ENCODE measurements at places on chromosomes 2 and 18. TPM values are rescaled to one million over a fixed set of nuclear protein-coding genes. Genes with fewer than 3 reads are reported as not detected.

DNA sequence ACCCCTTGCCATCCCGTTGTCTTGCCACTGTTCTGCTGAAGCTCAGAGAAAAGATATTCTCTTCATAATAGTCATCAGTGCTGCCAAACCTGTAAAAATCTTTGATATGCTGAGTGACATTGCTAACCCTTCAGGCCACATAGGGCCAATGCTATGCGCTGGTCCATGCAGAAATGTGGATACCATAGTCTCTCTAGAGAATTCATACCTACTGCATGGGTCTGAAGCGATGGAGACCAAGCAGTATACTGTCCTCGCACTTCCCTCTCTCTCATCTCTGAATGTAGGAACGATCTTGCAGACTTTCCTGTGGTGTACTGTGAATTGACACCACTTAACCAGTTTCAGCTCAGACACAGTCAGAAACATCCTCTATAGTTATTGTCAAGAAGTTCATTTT lies 17.9 kb upstream of the ANKRD44 start:
- no peak overlapping the region for H3K27ac ChIP-seq
- H3K36me3 ChIP-seq, result no peaks in the 10 kb centered on the region
- H3K4me1 ChIP-seq, result no peaks in the 10 kb centered on the region
- no peak for DNase-seq
- H3K4me3 ChIP-seq, result no peak overlapping the region

DNA sequence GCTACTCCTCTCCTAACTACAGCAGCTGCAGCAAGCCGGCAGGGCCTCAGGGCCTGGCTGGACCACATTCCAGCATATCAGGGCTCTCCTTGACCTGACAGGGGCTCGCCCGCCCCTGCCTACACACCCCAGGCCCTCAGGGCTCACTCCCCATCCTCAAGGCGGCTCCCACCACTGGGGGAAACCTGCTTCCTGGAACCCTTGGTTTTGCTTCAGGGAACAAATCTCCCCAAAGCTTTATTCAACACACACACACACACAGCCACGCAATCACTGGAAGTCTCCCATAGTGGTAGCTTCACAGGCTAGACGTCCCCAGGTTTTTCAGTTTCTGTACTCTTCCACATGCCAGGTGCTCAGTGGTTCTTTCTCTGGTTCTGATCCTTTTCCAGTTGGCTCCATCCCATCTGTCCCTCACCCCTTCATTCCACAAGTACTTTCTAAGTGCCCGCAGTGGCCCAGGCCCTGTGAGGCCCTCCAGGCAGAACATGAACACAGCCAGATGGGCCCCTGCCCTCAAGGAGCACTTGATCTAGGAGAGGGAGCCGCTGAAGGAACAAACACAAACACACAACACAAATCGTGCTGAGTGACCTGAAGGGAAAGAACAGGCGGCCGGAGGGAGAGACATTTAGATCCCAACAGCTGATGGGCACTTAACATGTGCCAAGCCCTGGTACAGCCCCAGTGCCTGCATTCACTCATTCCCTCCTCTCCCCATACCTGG lies 51.1 kb downstream of the TNS1 start:
- no peaks in the 10 kb centered on the region for H3K36me3 ChIP-seq
- DNase-seq, result no peak
- H3K27me3 ChIP-seq, result no peaks in the 10 kb centered on the region
- peaks cover 22% of the 10 kb centered on the region for H3K4me1 ChIP-seq
- H3K27ac ChIP-seq, result peak overlapping the region; percentile 58
- H3K4me3 ChIP-seq, result no peak overlapping the region

- no peaks in the 10 kb centered on the region for H3K36me3 ChIP-seq
- peak overlapping the region; percentile 40 for H3K27ac ChIP-seq
- H3K27me3 ChIP-seq, result peaks cover 36% of the 10 kb centered on the region
- DNase-seq, result no peak
Measured at GRCh38 chr18:31498574-31499524, 872 bp downstream of the DSG2 start.

- peaks cover 7% of the 10 kb centered on the region for H3K27me3 ChIP-seq
- DNase-seq, result no peak
- peaks cover 6% of the 10 kb centered on the region for H3K4me1 ChIP-seq
- H3K27ac ChIP-seq, result no peak overlapping the region
- no peaks in the 10 kb centered on the region for H3K36me3 ChIP-seq
Measured at GRCh38 chr18:79508565-79509535, 113.1 kb downstream of the NFATC1 start.

DNA sequence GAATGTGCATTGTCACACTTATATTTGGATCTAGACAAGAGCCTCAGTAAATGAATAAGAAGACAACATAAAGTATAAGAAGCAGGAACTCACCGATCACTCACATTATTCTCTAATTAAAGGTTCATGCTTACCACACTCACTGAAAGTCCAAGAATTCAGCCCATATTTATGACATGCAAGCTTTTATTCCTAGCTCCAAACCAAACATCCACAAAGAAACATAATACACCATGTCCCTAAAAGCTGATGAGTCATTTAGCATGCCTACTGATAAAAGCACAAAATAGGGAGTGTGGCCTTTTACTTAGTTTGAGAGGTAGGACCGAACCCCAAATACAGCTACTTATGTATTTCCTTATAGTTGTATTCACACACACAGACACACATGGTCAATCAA lies 1094.6 kb upstream of the CDH2 start:
- DNase-seq, result no peak
- H3K36me3 ChIP-seq, result no peaks in the 10 kb centered on the region
- no peaks in the 10 kb centered on the region for H3K4me1 ChIP-seq

DNA sequence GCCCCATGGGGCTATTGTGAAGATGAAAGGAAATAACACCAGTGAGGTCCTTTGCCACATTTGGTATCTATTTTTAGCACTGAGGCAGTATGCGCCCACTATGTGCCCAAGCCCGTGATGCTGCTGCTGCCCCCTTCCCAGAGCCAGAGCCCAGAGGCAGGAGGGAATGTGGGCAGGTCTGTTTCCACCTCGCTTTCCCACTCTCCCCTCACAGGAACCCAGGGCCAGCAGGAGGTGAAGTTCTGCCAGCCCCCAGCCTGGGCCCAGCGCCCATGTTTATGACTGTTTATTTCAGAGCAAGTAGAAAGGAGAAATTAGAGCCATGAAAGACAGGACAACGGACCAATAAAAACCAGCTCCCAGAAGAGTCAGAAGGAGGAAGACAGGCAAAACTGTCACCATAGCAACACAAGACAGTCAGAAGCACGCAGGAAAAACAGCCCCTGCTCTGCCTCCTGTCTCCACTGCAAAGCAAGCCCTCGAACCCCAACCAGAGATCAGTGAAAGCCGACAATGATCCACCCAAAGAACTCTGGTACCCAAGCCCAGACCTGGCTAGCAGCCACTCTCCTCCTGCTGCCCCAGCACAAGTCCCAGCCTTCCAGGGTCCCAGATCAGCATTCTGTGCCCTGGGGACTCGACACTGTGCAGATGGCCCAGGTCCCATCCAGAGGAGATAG lies 1.4 kb downstream of the CYRIA start:
- DNase-seq, result peak; percentile 21
- no peak overlapping the region for H3K27ac ChIP-seq
- H3K4me1 ChIP-seq, result peaks cover 35% of the 10 kb centered on the region
- H3K4me3 ChIP-seq, result peak overlapping the region; percentile 86
- H3K27me3 ChIP-seq, result peaks cover 13% of the 10 kb centered on the region

DNA sequence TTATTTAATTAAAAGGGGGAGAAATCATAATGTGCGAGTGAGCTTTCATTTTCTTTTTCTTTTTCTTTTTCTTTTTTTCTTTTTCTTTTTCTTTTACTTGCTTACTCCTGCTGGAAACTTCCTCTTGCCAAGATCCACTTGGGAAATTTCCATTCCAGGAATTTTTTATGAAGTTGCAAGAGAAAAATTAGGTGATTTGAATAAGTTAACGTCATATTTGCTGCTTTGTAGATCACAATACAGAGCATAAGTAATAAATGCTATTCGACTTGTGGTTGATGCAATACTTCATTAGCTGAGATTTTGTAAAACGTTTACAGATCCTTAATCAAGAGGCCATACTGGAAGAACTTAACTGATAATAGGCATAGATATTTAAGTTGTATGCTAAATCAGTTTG lies 354.7 kb upstream of the SMIM21 start:
- DNase-seq, result no peak
- H3K4me3 ChIP-seq, result no peak overlapping the region
- H3K27ac ChIP-seq, result no peak overlapping the region
- H3K36me3 ChIP-seq, result no peaks in the 10 kb centered on the region

DNA sequence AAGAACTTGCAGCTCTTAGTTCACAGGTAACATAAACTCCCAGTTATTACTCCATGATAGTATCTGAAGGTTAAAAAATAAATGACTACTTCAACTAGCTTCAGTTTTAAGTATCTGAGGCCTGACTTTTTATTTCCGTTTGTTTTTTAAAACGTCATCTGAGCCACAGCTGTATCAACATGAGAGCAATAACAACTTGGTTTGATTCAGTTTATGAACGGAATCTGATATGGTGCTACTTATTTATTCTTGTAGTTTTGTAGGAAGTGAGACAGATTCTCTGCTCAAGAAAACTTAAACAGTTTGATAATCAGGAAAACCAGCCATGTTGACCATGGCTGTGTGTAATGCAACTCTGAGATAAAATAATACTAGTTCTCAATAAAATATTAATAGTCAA lies 34.9 kb downstream of the NAB1 start:
- H3K4me3 ChIP-seq, result no peak overlapping the region
- H3K4me1 ChIP-seq, result peaks cover 26% of the 10 kb centered on the region
- no peaks in the 10 kb centered on the region for H3K27me3 ChIP-seq
- no peak overlapping the region for H3K27ac ChIP-seq

- H3K27me3 ChIP-seq, result no peaks in the 10 kb centered on the region
- H3K27ac ChIP-seq, result peak overlapping the region; percentile 46
- H3K4me1 ChIP-seq, result no peaks in the 10 kb centered on the region
- H3K4me3 ChIP-seq, result no peak overlapping the region
Measured at GRCh38 chr18:36761186-36761698, 67.6 kb downstream of the TPGS2 start.

GRCh38 chr2:120878970-120879369 lies 143.3 kb downstream of the GLI2 start:
- H3K36me3 ChIP-seq, result no peaks in the 10 kb centered on the region
- H3K4me3 ChIP-seq, result peak overlapping the region; percentile 27
- no peak overlapping the region for H3K27ac ChIP-seq
- no peak for DNase-seq
- H3K27me3 ChIP-seq, result peaks cover 5% of the 10 kb centered on the region

- no peak overlapping the region for H3K27ac ChIP-seq
Measured at GRCh38 chr2:142082368-142082767, 48.4 kb downstream of the LRP1B start.

GRCh38 chr2:2851806-2852777 lies 521.0 kb upstream of the MYT1L start:
- H3K4me1 ChIP-seq, result peaks cover 6% of the 10 kb centered on the region
- H3K4me3 ChIP-seq, result no peak overlapping the region
- H3K27me3 ChIP-seq, result no peaks in the 10 kb centered on the region
- H3K36me3 ChIP-seq, result no peaks in the 10 kb centered on the region
- H3K27ac ChIP-seq, result no peak overlapping the region
- no peak for DNase-seq

DNA sequence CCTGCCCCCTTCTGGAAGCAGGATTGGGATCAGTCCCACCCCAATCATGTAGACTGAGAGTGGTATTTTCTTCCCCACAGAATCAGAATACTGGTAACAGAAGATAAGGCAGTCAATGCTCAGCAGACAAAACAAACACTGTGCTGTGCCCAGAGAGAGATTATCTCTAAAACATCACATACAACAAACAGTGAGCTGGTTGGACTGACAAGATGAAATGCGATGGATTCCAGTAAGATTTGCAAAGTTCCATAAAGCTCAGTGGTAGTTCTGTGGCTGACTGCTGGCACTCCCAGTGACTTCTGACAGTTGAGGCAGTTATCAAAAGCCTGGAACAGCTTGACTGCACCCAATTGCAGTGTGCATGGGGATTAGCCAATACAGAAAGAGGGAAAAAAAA lies 311.5 kb upstream of the MGAT5 start:
- DNase-seq, result no peak
- H3K27me3 ChIP-seq, result peaks cover 6% of the 10 kb centered on the region
- H3K4me1 ChIP-seq, result no peaks in the 10 kb centered on the region
- H3K27ac ChIP-seq, result no peak overlapping the region
- H3K36me3 ChIP-seq, result no peaks in the 10 kb centered on the region

GRCh38 chr2:238652053-238652770 lies 195.7 kb upstream of the TWIST2 start:
- no peak for DNase-seq
- H3K27ac ChIP-seq, result peak overlapping the region; percentile 84
- no peak overlapping the region for H3K4me3 ChIP-seq
- no peaks in the 10 kb centered on the region for H3K27me3 ChIP-seq
- H3K36me3 ChIP-seq, result no peaks in the 10 kb centered on the region

- H3K27me3 ChIP-seq, result no peaks in the 10 kb centered on the region
- DNase-seq, result peak; percentile 31
- H3K4me3 ChIP-seq, result no peak overlapping the region
- H3K4me1 ChIP-seq, result peaks cover 4% of the 10 kb centered on the region
Measured at GRCh38 chr2:157777427-157777826, 98.7 kb downstream of the ACVR1 start.

GRCh38 chr2:42736598-42737322 lies 27.2 kb downstream of the OXER1 start:
- H3K4me3 ChIP-seq, result no peak overlapping the region
- H3K4me1 ChIP-seq, result no peaks in the 10 kb centered on the region
- no peak overlapping the region for H3K27ac ChIP-seq
- peaks cover 49% of the 10 kb centered on the region for H3K36me3 ChIP-seq

DNA sequence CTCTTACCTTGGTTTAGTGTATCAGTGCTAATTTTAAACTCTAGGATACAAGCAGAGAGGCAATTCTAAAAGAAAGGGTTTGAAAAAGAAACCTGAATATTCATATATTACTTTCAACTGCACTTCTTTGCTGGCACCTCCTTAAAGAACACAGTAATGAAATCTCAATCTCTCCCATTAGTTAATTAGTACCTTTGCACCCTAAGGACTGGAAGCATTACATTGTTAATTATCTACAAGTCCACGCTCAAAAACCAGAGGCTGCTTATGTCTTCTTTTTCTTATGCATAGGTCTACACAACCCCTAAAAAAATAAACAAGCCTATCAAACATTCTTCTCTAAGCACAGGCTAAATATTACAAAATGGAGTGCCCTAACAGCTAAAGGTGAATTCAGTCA lies 20.2 kb downstream of the EPHA4 start:
- H3K4me1 ChIP-seq, result peaks cover 46% of the 10 kb centered on the region
- H3K4me3 ChIP-seq, result peak overlapping the region; percentile 47
- H3K36me3 ChIP-seq, result peaks cover 8% of the 10 kb centered on the region
- no peaks in the 10 kb centered on the region for H3K27me3 ChIP-seq

Gene SIX3
- not detected for total RNA-seq

Gene CYP26B1
- total RNA-seq, result 16.4 TPM

Gene EIF5B
- total RNA-seq, result 50.5 TPM

Gene VIL1
- not detected for total RNA-seq

Gene ADCYAP1
- total RNA-seq, result 0.57 TPM

Gene TMEM18
- total RNA-seq, result 27.7 TPM

Gene OSBPL6
- 10.8 TPM for total RNA-seq

Gene GMCL1
- 21.6 TPM for total RNA-seq

Gene SLC38A11
- not detected for total RNA-seq

Gene HOXD13
- total RNA-seq, result not detected

Gene REG3A
- not detected for total RNA-seq

Gene TUBA4B
- total RNA-seq, result not detected

Gene KCNE4
- not detected for total RNA-seq

Gene TSPYL6
- total RNA-seq, result not detected

Gene UGT1A5
- total RNA-seq, result not detected

Measured in neural crest cell (in vitro differentiated cells).